ENCODE measurements at places on chromosomes 6 and 20. TPM values are rescaled to one million over a fixed set of nuclear protein-coding genes. Genes with fewer than 3 reads are reported as not detected.
A peak's percentile ranks its signal among the peaks of the same experiment; 100 is the strongest.

GRCh38 chr6:48200869-48201390 is 89.9 kb upstream of the PTCHD4 start:
- DNase-seq, result no peak

- DNase-seq, result no peak
Observed at GRCh38 chr20:58238490-58238889, 10.0 kb upstream of the ANKRD60 start.

DNA sequence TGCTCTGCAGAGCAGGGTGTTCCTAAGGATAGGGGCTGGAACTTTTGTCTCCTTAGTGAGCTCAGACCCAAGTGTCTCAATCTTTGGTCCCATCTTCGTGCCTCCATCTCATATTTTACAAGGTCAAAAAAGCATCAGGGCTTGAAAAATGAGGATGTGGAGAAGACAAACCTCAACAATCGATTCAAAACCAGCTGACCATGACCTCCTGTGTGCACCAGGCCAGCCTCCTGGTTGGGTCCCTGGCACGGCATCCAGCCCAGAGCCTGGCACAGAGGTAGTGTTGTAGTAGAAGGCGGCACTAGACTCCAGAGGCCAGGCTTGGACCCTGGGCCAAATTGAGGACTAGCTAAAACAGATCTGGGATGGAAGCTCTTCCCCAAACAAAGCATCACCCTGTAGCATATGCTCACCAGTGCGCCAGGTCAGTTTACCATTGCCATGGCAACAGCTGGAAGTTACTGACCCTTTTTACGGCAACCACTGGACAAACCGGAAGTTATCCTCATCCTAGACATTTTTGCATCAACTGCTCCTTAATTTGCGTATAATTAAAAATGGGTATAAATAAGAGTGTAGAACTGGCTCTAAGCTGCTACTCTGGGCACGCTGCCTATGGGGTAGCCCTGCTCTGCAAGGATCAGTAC is 69.3 kb upstream of the BLCAP start:
- DNase-seq, result peak; percentile 72

DNA sequence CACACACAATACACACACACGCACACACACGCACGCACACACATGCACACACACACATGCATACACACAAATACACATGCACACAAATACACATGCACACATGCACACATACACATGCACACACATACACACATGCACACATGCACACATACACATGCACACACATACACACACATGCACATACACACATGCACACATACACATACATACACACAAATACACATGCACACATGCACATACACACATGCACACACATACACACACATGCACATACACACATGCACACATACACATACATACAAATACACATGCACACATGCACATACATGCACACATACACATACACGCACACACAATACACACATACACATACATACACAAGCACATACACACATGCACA is 175.4 kb upstream of the RREB1 start:
- DNase-seq, result no peak

DNA sequence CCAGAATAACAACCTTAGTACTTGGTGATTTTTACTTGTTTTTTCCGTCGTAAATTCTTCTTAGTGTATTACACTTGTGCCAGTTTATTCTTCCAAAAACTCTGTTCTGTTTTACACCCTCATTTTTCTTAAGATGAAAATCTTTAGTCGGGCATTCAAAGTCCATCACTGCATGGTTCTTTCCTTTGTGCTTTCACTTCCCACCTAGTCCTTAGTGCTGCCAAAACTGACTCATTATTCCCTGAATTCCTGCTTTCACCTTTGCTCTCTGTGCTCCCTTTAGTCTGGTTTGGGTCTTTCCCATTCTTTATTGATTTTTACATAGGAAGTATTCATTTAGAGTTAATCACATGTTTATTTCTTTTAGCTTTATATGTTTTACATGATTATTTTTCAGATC is 3.3 kb downstream of the TRMT11 start:
- no peak for DNase-seq

The WFDC10A gene
- not detected for polyA plus RNA-seq
